T-cell (primary cell): ENCODE measurements at places on chromosomes 12 and 14.

DNA sequence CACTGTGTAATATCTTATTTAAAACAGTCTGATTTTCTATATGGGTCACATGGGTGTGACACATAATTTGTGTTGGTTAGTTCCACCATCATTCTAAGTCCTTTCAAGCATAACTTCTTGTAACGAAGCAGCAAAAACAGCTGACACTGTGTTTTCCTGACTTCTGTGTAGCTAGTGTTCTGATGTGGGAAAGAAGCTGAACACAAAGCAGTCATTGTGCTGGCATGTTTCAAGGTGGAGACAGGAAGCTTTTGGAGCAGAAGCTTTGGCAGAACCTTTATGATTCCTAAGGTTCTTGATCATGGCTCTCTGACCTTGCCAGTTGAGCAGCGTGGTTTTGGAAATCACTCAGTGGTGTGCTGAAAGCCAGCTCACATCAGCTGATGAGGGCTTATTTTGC lies 351.7 kb upstream of the MDGA2 start:
- DNase-seq = no peak

GRCh38 chr12:96140174-96140573 lies 54.0 kb upstream of the ELK3 start:
- no peak for DNase-seq

- no peak for DNase-seq
Measured at GRCh38 chr14:63545431-63545830, 2.3 kb upstream of the PPP2R5E start.

- DNase-seq = no peak
Measured at GRCh38 chr14:21703357-21704326, 30.0 kb upstream of the OR4E1 start.

DNA sequence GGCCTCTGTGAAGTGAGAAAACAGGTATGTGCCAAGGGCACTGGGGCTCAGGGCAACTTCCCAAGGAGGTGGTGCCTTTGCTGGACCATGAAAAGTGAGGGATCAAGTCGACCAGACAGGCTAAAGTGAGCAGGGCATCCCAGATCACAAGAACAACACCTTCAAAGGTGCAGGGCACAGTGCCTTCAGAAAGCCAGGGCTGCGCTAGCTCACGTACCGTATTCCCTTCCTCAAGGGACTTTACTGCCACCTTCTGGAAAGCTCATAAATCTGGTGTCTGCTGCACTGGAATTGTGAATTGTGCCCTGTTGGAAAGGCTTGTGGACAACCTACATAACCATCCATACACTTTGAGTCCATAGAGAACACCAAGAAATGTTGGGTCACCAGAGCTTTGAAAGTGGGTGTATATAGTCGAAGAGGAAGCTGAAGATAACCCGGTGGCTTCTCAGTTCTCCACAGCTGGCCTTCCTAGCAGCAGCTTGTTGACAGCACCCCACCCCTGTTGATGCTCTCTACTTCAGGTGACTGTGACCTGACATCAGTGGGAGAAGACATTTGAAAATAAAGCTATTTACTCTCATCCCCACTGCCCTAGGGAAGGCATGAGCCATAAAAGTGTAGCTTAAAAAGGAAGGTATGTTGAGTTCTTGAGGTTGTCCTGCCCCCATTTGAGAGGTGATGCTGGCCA lies 24.5 kb downstream of the FIGNL2 start:
- no peak for DNase-seq

DNA sequence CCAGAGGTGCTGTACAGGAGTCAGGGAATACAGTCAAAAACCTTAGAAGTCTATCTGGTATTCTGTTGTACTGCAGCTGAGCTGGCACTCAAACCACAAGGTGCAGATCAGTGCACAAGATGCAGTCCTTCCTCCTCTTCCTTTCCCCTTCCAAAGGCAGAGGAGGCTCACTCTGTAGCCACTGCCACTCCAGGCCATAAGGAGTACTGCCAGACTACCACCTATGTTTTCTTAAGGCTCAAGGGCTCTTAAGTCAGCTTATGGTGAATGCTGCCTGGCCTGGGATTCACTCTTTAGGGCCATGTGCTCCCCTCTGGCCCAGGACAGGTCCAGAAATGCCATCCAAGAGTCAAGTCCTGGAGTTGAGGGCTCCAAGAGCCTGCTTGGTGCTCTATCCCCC lies 200.3 kb downstream of the CRADD start:
- no peak for DNase-seq

GRCh38 chr12:75550401-75551240 lies 39.2 kb upstream of the KRR1 start:
- no peak for DNase-seq

DNA sequence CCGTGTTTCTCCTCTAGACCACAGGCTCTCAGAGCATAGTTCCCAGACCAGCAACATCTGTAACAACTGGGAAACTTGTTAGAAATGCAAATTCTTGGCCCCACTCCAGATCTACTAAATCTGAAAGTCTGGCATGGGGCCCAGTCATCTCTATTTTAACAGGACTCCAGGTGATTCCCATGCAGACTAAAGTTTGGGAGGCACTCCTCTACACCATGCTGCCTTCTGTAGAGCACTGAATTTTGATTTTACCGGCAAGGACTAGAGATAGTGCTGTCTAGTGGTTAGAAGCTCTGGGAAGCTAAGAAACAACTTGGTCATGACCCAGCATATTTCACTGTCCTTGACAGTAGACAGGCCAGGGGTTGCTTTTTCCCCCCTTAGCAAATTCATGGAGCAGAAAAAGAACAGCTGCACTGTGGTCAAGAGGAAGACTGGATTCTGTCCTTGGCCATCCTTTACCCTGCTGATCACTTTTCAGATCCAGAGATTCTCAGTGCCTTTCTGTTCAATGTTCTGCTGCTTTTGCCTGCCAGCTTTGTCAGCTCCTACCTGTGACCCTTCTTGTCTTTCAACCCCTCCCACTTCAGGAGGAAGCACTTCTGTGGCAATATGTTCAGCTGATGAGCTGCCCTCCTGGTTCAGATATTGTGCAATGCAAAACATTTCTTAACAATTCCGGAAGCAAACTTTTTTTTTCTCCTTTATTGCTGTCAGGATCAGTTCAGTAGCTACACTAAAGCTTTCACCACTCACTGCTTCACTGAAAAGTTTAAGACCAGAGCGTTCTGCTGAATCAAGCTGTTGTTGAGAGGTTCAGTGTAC lies 133.8 kb upstream of the NUDT4 start:
- DNase-seq = no peak
